CD4-positive, alpha-beta T cell treated with Interleukin-10 for 1 hour (primary cell): ENCODE measurements at places on chromosomes 16 and 17.

GRCh38 chr17:55348749-55349354 lies 72.8 kb downstream of the MMD start:
- DNase-seq: peak; percentile 63

DNA sequence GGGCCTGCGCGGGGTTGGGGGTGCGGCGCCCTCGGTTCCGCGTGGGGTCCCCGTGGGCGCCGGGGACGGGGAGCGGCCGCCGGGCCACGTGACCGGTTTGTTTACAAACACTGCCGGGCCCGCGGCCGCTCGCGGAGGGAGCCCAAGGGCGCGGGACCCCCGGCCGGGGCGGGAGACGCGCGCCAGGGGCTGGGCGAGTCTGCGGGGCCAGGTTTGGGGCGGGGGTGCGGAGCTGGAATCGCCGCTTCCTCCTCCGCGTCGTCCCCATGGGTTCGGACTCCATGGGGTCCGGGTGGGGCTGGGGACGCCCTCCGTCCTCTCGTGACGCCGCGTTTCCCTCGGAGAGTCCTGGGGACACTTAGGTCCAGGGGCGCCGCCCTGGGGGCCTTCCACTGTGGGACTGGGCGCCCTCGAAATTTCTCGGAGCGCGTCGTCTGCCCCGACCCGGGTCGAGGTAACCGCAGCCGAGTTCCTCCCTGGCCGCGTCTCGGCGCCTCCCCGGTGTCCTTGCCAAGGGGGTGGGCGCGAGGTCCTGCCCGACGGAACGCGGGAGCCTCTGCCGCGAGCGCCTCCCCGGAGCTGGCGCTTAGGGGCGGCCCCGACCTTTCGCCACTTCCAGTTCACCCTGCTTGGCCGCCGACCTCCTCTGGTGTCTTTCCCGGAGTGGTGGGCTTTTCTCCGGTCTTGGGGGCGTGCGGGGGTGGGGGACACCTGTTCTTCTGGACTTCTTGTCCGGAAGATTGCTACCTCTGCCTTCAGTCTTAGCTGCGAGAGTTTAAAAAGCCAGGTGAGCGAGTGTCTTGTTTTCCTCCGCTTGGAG lies 684 bp downstream of the YPEL2 start:
- DNase-seq: peak; percentile 20

- no peak for DNase-seq
These were observed 19.6 kb upstream of the SREBF1 start for GRCh38 chr17:17856386-17856785.

DNA sequence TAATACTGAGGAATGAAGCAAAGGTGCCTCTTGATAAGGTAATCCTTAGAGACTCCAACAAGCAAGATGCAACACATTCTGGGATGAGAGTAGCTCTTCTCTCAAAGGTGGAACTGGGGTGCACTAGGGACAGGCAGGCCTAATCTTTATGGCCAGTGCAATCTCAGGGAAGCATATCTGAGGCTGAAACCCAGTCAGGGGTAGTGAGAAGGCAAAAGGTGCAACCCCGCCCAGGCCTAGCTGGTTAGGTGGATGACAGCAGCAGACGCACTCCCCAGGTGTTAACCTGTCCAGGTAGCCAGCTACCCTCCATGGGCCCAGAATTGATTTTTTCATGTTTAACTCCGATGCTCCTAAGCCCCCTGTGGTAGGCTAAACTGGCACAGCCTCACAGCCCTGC lies 9.9 kb upstream of the SLC46A1 start:
- no peak for DNase-seq

GRCh38 chr17:36136036-36136435 lies 32.4 kb downstream of the CCL4 start:
- DNase-seq: no peak

- DNase-seq: no peak
These were observed 586.4 kb downstream of the MAF start for GRCh38 chr16:79013930-79014660.

DNA sequence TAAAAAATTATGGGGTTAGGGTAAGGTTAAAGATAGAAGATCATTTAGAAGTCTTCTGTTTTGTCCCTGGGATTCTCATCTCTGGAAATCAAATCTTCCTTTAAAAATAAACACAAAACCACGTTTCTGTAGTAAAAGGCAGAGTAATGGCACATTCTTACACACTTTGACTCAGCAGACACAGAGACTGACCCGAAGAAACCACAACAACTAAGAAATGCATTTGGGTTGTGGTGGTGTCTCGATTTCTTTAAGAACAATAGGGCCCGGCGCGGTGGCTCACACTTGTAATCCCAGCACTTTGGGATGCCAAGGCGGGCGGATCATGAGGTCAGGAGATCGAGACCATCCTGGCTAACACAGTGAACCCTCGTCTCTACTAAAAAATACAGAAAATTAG lies 54.9 kb upstream of the MYH10 start:
- DNase-seq: no peak

DNA sequence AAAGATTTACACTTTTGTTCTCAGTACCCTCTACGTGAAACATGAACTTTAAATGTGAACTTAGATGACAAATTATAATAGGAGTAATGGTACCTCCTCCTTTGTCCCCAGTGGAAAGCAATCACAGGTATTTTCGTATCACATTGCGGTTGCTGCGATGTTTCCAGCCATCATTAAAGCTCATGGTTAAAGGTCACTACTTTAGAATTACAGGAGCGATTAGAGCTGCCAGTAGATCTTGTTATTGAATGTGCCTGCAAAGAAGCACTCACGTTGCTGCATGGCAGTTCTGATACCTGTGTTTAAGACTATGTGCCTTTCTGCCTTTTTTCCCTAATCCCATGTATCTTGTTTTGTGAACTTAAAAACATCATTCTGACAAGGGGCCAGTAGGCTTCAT lies 301.0 kb downstream of the CPPED1 start:
- no peak for DNase-seq

- DNase-seq: no peak
These were observed 123.2 kb upstream of the ANKFN1 start for GRCh38 chr17:56030009-56030624.

DNA sequence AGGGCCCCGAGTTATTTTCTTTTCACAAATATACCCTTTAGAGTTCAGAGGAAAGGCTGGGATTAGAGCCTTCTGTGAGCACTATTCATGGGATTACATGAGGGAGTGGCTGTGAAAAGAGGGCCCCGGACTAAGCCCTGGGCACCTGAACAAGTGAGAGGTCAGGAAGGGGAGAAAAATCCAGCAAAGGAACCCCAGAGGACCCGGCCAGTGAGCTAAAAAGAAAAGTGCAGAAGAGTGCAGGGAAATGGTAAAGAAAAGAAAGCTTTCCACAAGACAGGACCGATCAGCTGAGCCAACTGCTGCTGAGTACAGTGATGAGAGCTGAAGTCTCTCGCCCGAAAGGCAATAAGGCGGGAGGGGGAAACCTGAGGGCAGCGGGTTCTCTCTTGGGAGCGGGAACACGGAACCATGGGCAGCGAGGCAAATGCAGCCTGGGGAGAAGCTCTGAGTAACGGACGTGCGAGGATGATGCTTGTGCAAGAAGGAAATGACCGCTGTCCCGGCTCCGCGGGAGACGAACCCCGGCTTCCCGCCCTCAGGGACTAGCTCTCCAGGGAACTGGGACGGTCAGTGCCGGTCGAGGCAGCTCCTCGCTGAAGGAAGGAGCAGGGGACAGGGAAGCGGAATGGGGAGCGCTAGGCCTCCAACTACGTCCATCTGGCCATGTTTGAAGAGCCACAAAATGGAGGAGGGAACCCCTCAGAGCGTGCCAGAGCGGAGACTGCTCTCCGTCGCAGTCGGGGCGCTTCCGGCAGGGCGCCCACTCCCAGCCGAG lies 665 bp upstream of the ALDH3A2 start:
- DNase-seq: peak; percentile 35

DNA sequence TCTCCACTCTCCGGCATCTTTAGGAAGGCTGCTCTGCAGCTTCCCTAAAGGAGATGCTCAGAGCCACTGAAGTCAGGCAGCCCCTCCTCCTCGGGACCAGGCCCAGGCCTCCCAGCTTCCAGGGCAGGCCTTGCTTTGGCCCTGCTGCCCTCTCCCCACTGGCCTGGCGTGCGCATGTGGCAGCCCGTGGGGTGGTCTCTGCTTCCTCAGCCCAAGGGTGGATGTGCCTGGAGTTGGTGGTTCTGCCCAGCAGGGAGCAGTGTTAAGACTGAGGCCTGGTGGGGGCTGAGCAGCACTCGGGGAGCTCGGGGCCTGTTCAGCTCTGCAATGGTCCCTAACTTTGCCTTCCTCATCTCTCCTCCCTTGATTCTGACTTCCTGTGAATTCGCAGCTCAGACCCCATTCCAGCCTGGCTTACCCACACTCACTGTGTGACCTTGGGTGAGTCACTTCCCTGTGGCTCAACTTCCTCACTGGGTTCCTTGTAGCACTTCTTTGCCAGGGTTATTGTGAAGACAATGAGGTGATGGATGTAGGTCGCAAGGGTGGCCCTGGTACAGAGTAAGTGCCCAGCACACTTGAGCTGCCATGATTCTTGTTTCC lies 63.2 kb downstream of the NKD1 start:
- DNase-seq: no peak

DNA sequence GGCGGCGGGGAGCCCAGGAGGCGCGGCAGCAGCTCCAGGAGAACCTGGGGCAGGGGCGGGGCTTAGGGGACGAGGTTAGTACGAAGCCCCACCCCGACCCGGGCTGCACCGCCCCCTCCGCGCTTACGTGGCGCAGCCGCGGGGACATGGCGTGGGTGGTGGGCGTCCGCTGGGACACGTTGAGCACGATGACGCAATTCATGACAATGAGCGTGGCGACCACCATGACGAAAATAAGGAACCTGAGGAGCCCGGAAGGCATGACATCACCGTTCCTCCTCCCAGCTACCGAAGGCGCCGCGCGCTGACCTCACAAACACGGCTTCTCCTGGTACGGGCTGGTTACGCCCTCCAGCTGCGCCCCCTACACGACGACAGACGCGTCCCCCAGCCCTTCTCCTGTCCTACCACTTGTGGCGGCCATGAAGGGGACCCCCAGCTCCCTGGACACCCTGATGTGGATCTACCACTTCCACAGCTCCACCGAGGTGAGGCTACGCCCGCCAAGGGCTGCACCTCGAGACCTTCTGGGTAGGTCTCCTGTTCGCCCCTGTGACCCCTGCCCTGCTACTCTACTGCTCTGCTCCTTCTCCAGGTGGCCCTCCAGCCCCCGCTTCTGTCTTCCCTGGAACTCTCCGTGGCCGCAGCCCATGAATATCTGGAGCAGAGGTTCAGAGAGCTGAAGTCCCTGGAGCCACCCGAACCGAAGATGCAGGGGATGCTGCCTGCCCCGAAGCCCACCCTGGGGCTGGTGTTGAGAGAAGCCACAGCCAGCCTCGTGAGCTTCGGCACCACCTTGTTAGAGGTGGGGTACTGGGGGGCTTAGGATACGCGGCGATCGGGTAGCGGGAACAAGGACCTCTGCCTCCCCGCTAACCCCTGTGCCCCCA lies at the start of gene C17orf107:
Gene C17orf107 (plus strand): TSS at position 196 of the 890 bp plus-strand sequence. CDS start 227 bp downstream, at position 423.
- peak; percentile 94 for DNase-seq

GRCh38 chr16:6967796-6968320 lies 364.8 kb upstream of the RBFOX1 start:
- DNase-seq: no peak

DNA sequence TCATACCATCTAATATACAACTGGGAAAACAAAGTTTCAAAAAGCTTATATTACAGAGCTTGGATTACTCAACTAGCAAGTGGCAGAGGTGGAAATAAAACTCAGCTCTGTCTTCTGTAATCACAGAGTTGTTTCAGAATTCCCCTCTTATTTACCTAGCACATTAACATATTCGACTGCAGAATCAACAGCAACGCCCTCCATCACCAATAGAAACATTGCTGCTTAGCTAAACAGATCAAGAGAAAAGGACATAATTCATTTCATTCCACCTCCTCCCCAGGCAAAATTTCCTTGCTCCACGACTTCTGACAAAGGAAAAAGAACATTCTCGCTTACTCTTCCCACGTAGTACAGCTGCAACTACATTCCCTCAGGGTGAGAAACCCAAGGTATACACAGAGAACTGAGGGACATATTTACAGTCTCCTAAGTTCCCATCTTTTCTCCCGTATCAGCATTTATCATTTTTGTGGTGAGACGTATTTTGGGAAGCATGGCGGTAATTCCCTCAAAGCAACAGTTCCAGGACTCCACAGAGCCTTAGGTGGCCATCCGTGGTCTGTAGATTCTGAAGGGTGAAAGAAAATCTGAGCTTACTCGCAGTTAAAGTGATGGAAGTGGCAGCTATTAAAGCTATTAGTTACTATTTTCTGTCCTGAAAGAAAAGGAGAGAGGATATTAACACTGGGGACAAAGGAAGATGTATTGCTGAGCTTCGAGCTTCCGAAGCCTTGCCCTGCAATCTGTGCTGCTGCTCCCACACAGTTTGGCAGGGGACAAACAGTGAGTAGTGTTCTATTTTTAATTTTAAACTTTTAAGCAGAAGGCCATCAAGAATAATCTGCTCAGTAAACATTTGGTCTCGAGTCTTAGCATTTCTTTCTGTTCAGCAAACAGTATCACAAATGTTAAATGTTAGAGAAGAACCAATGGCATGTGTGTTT lies 1296.2 kb downstream of the CDH8 start:
- no peak for DNase-seq

DNA sequence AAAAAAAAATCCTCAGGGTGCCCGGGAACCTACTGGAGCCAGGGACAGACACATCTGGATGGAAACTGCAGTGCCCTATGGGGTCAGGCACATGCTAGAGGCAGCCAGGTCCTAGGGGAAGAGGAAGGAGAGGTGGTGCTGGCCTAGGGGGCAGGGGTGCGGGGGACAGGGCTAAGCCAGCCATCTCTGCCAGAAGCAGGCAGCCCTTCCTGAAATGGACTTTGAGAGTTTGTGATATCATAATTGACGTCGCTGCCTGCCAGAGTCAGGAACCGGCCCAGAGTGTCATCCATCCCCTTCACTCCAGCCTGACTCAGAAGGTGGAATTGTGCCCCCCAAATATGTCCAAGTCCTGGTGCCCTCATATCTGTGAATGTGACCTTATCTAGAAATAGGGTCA lies 25.0 kb upstream of the BAHCC1 start:
- DNase-seq: no peak

DNA sequence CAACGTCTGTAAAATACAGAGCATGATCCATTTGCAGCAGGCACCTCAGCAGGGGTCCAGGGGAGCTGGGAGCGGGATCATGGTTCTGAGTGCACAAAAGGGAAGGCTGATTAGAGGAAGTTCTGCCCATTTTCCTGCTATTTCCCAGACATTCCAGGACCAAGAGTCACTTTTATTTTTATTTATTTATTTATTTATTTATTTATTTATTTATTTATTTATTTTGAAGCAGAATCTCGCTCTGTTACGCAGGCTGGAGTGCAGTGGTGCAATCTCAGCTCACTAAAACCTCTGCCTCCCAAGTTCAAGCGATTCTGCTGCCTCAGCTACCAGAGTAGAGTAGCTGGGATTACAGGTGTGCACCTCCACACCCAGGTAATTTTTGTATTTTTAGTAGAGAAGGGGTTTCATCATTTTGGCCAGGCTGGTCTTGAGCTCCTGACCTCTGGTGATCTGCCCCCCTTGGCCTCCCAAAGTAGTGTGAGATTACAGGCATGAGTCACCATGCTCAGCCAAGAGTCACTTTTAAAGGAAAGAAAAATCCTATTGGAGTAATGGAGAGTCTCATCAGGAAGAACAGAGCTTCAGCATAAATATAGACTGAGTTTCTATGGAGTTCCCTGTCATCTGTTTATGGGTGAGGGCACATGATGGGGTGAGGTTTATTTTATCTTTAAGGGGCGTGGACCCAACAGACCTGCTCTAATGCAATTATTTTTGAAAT lies 355.2 kb downstream of the HAPSTR1 start:
- DNase-seq: no peak

GRCh38 chr17:20071824-20072691 lies 62.9 kb downstream of the SPECC1 start:
- DNase-seq: no peak
